PC-9 (cell line): ENCODE measurements at places on chromosomes 6 and 20. TPM values are rescaled to one million over a fixed set of nuclear protein-coding genes. Genes with fewer than 3 reads are reported as not detected.

The EBF4 gene
- total RNA-seq: 4.9 and 5.1 TPM in 2 replicates

The PET117 gene
- total RNA-seq: 27.5 and 34.7 TPM in 2 replicates

DNA sequence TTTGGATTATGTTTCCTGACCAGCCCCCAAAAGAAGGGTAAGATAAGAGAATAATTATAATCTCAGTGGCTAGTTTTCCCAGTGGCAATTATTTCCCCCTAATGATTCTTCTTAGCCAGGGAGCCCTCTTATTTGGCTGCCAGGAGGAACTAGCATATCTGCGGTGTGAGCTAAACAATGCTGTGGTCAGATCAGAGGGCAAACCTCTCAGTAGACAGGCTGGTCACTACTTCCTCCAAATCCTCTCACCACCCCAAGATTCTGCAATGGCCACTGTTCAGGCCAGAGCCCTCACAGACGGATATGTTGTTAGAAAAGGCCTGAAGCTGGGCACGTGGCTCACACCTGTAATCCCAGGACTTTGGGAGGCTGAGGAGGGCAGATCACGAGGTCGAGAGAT lies 273.4 kb upstream of the SASH1 start:
- DNase-seq: no peak

GRCh38 chr6:142374965-142375733 lies 73.3 kb downstream of the ADGRG6 start:
- DNase-seq: peak; percentile 95

- no peak for DNase-seq
Observed at GRCh38 chr6:158645064-158646022, 800 bp upstream of the DYNLT1 start.

- no peak for DNase-seq
Observed at GRCh38 chr20:11810311-11811083, 107.2 kb upstream of the BTBD3 start.

GRCh38 chr6:142820338-142821051 lies 124.5 kb downstream of the HIVEP2 start:
- no peak for DNase-seq

DNA sequence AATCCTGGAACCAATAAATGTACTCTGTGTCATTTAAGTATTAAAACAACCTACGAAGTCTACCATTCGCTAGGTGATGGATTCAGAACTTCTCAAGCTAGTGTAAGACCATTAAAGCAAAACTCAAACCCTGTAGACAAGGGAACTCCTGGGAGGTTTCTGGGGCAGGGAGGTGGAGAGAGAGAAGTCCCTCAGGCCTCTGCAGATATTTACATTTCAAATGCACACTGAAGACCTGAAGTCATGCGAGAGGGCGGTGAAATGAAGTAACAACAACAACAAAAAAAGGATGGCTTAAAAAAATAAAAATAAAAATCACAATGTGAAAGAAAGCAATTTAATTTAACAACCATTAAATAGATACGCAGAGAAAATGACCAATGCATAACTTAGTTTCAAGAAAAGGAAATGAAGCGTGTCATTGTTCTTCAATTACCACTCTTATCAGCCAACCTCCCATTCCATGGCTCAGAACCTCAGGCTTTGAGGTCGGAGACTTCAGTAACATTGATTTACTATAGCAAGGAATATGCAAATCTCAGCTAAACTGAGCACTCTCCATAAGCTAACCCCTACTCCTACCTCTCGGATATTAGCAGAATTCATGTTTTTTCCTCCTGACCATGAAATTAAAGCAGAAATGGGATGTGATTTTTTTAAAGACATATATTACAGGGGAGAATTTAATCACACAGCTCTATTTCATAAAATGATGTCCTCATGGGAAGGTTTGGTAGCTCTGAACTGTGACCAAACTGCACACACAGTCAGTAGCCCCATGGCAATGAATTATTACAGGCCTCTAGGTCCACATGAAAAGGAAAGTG lies 140.6 kb downstream of the KIF16B start:
- no peak for DNase-seq

DNA sequence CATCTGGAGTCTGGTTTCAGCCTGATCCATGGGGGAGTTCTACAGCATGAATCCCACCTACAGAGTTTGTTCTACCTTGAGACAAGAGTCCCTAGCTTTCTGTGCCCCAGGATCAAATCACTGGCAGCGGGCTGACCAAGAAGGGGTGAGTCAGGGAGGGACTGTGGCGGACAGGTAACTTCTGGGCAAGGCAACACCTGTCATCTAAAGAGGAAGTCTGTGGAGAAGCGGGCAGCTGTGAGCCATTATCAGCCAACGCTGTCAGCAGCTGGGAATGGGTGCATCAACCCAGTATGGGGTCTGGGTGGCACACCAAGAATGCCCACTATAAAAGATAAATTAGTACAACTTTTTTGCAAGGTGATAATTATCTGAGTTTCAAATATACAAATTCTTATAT lies 45.9 kb downstream of the UBE3D start:
- no peak for DNase-seq

- no peak for DNase-seq
Observed at GRCh38 chr6:45645302-45645701, 267.6 kb upstream of the SUPT3H start.

DNA sequence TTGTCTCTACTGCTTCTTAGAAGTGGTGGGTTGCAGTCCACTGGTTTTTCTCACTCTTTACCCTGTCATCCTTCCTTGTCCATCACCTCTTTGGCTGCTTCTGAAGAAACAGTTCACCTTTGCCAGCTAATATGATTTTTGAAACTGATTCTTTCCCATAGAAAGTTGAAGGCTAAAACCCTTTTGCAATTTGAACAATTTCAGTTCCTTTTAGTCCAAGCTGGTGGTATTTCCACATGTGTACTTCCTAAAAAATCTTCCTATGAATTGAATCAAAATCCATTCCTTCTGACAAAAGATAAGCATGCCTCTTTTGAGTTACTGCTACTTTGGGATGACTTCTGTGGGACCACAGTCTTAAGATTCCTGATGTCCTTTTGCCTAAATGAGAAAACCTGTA lies 210.0 kb upstream of the MAN1A1 start:
- no peak for DNase-seq
